ENCODE measurements at places on chromosomes 6 and 20.

DNA sequence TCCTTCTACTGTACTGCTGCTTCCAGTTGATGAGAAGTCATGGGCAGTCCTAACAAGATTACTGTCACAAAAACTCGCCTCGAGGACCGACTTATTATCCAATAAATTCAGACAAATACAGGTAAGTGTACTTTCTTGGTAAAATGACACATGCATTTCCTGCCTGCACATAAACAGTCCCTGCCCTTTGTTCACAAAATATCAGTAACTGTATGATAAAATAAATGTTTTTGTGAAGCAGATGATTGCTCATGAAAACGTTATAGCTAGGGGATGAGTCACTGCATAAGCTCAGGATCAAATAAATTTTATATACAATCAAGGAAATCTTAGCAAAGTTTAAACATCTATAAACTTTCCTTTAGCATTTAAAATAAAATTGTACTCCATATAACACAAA is 164.5 kb upstream of the RIPOR2 start:
- DNase-seq, result no peak

DNA sequence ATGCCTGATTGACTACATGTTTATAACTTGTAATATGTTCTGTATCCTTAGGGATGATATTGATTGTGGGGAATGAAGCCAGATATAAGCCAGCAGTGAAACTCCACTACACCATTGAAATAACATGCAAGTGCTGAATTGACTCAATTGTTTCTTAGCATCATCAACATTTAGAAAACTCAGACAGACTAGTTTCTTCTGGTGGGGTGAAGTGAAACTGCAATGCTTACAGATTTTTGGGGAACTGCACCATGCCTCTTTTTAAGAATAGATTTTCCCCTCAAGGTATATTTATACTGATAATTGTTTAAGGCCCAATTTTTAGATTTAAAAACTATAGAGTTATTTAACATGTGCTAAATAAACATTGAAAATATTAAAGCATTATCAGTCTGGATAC is 1044.6 kb upstream of the EYS start:
- DNase-seq, result no peak

- no peak for DNase-seq
Measured at GRCh38 chr6:123352279-123352678, 284.5 kb downstream of the TRDN start.

- peak; percentile 13 for DNase-seq
Measured at GRCh38 chr20:52754366-52754765, 217.8 kb upstream of the TSHZ2 start.

DNA sequence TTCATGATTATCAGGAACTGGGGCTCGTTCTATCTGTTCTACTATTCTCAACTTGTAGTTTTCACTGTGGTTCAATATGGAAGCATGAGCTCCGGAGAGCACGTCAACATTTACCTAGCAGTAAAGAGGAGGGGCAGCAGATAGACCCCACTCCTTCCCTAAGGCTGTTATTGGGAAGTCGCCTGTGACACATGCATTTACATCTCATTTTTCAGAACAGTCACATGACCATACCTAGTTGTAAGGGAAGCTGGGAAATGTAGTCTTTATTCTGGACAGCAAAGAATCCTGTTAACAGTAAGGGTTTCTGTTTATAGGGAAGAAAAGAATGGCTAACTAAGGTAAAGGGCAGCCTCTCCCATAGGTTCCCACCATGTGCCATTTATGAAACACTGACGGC is 158.3 kb downstream of the ZFP64 start:
- no peak for DNase-seq

DNA sequence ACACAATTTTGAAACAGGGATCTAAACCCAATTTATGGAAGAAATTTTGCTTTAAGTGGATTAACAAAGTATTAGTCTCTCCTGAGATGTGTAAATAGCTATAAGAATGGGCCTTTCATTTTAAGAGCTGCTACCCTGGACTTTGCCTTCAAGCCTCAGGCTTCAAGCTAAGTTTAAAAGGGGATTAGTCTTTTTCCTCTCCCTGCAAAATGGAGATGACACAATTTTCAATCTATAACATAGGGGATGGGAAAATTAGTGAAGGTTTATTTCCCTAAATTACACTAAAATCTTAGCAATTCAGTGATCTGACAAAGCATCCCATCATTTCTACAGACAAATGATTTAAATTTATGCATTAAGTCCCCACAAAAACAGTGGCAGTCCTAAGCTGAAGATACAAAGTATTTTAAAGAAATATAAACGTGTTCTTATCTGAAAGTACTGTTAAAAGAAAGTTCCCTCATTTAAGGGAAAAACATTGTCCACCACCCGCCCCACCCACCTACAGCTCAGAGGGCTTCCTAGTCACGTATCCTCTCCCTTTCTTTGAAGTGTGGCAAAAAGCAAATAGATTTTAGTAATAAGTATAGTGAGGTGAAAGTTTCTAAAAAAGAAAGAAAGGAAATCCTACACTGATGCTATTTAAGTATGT is 14.5 kb downstream of the ARHGAP18 start:
- no peak for DNase-seq

- peak; percentile 77 for DNase-seq
Measured at GRCh38 chr20:10848810-10849370, 175.1 kb upstream of the JAG1 start.

DNA sequence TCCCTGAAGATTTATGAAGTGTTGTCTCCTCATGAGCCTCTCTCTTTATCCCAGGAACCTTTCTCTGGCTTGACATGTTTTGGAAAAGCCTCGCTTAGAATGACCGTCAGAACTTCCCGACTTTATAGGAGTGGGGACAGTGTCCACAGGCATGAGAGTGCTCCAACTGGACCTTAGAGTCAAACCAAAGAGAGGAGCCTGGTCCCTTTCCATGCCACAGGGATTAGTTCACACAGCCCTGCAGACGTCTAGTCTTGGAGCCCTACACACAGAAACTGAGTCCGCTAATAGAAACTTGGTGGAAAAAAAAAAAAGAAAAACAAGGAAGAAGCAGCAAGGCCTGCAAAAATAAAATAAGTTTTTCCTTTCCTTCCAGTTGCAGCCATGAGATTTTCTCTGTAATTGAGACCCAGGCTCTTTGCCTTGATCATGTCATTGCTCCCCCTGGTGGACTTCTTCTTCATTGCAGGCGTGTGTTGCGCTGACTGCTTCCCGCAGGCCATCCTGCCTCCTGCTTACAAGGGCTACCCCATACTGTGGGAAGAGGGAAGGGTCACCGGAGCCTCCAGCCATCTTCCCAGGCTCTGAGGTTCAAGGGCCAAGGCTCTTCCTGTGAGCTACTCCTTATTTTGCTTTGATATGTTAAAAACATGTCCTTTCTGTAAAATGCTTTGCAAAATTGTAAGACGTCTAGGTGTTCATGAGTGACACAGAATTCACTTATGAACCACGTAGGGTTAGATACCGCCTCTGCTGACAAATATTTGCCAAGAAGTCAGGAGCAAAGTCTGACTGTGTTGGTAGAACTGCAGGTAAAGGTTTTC is 201.0 kb downstream of the UST start:
- peak; percentile 79 for DNase-seq

DNA sequence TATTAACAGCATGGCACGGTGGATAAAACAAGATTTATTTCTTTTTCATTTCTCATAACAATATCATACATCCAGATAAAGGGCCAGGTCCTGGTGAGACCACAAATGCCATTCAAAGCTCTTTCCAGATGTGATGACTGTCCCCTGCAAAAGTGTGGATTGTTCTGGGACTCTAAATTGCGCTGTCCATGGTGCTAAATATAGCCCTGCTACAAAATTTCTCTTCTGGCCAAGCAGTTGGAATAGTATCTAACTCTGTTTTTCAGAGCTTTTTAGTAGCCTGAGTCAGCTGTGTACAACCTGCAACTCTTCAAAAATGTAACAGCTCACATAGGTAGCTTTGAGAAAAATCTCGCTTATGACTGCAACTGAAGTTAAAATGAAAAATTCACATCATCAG is 115.8 kb downstream of the MANEA start:
- no peak for DNase-seq

GRCh38 chr6:137995371-137995770 is 111.8 kb downstream of the PERP start:
- no peak for DNase-seq

DNA sequence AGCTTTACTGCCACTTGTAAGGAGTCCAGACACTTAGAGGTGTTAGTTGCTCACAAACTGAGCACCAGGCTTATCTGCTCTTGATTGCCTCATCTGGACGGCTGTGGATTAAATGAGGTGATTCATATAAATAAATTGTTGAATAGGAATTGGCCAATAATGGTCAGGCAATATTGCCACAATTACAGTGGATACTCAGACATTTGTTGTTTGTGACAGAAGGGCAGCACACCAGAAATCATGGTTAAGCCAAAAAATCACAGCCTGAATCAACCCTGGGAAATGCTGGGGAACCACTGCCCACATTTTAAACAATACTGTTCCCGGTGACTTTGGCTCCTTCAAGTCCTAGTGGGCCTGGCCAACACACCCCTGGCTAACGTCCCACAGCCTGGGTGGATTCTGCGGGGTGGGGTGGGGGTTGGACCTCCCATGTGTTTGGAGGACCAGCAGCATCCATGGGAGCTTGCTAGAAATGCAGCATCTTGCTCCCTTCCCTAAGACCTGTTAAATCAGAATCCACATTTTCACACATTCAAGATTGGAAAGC is 29.5 kb upstream of the SPDEF start:
- DNase-seq, result peak; percentile 81

DNA sequence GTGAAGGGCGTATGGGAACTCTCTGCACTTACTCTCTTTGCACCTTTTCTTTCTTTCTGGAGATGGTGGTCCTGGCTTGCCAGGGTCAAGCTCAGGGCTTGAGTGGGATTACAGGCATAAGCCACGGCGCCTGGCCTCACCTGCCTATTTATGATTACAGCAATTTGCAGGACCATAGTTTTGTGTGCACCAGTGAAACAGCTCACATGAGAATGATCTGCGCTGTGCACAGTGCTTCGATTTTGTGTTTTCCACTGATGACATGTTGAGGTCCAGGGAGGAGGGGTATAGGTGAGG is 40.3 kb downstream of the RBM38 start:
- no peak for DNase-seq

DNA sequence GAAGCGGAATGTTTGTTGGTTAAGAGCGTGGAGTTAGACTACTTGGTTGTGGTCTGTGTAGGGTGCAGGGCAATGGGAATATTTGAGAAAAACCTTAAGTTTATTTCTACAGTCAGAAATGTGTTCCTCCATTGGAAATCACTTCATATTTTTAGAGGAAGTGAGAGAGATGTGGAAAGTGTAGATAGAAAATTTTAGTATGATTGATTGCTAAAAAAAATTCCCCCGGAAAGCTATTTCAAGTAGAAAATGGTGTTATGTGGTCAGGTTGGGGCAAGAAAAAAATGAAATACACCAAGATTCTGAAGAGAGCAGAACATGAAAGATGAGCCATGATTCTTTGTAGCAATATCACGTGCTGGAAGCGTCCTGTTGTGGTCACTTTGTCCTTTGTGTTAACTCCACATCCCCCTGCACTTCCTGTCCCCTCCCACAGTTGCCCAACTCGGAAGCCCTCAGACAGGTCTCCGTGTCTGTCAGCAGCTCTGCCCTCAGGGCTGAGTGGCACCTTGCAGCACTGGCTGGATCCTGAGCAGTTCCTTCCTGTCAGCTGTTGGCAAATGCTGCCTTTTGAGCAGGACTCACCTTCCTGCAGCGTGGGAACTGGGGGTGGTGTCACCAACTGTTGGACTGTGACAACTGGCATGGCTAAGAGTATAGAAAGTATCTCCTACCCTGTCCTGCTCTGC is 137.5 kb upstream of the SLC24A3 start:
- DNase-seq, result no peak

- no peak for DNase-seq
Measured at GRCh38 chr20:17287503-17287902, 60.7 kb downstream of the PCSK2 start.

DNA sequence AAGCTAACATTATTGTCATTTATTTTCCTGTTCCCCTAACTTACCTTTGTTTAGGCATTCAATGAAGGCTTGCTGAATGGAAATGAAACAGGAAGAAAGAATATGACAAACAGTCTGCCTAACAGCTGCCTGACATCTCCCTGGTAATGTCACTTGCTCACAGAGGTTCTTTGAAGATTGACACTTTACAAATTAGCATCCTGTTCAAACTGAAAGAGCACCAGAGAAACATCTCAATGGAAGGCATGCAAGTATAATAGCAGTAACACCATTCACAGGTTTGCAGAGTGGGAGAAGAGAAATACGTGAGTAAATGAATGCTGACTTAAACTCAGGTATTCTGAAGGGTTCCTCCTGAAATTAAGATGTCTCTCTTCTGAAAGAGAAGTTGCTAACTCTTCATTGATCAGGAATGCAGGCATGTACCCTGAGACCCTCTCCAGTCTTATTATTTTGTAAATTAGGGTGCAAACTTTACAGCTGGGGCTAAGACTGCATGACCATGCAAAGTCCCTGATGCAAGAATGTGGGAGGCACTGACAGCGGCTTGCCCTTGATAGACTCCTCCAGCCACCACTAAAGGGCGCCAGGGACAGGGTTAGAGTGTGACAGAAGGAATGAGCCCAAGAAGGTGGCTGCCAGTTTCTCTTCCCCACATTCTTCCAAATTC is 1.3 kb upstream of the SMLR1 start:
- DNase-seq, result no peak

DNA sequence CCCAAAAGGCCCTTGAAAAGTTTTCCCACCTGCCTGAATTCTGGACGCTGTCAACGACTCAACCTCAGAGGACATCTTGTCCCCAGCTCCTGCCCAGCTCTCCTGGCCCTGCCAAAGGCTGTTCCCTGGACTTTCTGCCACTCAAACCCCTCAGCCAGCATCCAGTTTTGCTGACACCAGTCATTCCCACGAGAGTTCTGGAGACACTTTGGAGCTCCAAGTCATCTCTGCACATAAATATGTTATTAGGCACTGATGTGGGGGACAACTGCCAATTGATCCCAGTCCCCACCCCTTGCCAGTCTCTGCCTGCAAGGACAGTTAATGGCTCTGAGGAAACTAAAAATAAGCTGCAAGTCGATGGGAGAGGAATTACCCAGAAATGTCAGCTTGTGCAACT is 38.9 kb upstream of the KCNB1 start:
- no peak for DNase-seq

DNA sequence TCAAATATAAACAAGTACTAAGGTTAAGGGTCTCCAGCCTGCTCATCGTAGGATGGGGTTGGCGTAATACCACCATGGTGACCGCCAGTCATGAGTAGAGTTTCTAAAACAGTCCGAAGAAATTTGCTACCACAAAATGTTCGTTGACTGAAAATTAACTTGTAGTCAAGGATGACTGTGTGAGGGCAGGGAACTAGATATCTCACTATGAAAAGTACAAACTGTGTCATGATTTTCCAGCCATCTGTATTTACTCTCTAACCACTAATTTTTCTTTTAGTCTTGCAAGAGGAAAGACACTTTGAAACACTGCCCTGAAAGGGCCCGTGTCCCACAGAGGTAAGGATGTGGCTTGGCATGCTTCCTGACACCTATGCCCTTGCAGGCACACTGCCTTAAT is 99.7 kb downstream of the IRF4 start:
- DNase-seq, result no peak

- DNase-seq, result no peak
Measured at GRCh38 chr6:124869416-124869815, 92.8 kb upstream of the RNF217 start.
